ENCODE measurements at places on chromosomes 2 and 18. TPM values are rescaled to one million over a fixed set of nuclear protein-coding genes. Genes with fewer than 3 reads are reported as not detected.

DNA sequence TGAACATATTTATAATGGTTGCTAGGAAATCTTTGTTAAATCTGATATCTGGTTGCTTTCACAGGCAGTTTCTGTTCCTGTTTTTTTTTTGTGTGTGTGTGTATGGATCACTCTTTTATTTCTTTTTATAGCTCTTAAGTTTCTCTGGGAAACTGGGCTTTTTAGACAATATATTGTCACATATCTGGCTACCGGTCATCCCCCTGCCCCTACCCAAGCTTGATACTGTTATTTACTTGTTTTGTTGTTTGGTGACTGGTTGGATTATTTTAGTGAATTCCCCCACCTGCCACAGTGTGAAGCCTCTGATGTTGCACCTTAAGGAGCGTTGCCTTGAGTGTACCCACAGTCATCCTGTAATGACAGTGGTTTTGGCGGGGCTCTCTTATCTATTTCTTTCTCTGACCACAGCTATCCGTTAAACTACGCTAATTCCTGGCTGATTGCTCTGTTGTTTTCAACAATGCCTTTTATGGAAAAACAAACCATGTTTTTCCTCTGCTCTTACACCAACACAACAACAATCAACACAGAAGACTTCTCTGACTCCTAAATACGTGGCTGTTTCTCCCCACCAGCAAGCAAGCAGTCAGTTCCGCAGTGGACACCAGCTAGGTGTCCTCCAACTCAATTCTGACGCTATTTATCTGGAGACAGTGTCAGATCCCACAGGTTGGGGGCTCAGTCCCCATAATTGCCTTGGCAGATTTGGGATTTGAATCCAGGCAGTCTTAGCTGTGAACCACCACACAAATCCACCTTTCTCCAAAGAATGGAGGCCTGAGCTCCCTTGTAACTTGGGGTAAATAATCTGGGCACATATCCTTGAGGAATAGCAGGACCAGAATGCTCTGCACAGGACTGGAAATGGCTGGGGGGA, 10.9 kb downstream of the GNLY start:
- no peak for DNase-seq

DNA sequence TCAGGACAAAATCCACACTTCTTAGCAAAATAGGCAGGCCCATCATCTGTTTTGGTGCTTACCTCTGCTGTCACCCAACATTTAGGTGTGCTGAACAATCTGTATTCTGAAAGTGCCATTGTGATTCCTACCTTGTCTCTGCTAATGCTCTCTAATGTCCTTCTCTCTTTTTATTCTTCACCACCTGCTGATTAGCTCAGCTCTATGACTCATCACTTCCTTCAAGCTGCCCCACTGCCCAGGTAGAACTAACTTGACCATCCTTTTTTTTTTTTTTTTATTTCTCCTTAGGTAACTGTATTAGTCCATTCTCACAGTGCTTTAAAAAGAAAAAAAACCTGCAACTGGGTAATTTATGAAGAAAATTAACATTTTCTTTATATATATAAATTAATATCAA, 478.7 kb upstream of the POU3F3 start:
- DNase-seq, result no peak

DNA sequence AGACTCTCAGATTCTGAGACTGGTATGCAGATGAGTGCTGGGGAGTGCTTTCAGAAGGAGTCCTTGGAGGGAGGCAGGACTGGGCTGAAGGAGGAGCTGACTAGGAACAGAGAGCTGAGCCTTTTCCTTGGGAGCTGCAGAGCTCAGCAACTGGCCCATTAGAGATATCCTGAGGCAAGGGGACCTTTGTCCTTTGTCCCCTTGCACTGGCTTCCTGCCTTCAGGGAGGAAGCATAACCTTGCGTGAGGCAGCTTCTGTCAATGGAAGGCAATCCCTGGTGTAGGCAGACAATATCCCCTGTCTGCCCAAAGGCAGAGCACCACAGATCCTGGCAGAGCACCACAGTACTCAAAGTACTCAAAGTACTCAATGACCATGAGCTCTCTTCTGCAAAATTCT, 375.3 kb downstream of the HRH4 start:
- DNase-seq, result no peak

DNA sequence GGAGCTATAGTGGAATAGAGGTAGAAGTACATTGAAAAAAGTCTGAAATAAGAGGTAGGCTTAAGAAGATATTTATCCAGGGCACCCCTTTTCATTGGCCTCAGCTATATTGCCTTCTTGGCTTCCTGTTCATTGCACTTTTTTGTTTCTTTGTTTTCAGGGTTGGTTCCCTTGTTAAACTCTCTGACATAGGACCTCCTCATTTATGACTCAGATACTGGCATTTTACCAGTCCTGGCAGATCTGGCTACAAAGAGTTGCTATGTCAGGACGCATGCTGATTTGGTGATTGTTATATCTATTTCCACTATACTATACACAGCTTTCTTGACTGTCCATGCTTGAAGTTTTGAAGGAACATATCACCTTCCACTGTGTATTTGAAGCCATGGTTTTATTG, 60.0 kb downstream of the GCA start:
- no peak for DNase-seq

DNA sequence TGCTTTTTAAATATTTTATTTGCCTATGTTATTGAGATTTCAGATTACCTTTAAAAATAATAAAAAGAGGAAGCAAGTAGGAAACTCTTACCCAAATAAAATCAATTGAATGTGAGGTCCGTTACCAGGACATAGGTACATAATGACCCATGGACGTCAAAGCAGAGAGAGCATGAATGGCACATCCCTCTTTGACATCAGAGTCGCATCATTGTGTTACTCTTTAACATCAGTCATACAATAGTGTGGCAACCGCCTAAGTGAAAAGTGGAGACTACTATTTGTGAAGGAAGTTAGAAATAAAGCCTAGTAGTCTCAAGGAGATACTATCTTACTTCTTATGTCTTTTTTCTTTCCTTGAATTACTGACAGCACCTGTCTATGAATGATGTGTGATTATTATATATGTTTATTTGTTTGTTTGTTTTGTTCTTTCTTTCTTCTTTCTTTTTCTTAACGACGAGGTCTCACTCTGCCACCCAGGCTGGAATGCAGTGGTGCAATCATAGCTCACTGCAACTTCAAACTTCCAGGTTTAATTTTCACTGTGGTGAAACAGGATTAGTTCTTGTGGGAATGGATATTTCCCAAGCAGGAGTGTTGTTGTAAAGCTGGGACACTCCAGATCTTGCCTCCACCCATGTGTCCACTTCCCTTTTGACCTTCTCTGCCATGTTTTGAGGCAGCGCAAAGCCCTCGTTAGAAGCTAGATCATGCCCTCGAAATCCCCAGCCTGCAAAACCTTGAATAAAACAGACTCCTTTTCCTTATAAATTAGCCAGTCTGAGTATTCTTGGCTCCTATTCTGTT, 407.2 kb upstream of the NETO1 start:
- no peak for DNase-seq

GRCh38 chr2:761384-761783, 84.2 kb upstream of the TMEM18 start:
- DNase-seq, result no peak

GRCh38 chr2:70050631-70051425, 36.4 kb upstream of the PCBP1 start:
- DNase-seq, result no peak

DNA sequence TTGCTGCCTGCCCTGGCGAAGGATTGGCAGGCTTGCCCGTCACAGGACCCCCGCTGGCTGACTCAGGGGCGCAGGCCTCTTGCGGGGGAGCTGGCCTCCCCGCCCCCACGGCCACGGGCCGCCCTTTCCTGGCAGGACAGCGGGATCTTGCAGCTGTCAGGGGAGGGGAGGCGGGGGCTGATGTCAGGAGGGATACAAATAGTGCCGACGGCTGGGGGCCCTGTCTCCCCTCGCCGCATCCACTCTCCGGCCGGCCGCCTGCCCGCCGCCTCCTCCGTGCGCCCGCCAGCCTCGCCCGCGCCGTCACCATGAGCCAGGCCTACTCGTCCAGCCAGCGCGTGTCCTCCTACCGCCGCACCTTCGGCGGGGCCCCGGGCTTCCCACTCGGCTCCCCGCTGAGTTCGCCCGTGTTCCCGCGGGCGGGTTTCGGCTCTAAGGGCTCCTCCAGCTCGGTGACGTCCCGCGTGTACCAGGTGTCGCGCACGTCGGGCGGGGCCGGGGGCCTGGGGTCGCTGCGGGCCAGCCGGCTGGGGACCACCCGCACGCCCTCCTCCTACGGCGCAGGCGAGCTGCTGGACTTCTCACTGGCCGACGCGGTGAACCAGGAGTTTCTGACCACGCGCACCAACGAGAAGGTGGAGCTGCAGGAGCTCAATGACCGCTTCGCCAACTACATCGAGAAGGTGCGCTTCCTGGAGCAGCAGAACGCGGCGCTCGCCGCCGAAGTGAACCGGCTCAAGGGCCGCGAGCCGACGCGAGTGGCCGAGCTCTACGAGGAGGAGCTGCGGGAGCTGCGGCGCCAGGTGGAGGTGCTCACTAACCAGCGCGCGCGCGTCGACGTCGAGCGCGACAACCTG, at the start of gene DES:
Gene DES, plus strand, starts transcription at position 223 of the 857 bp plus-strand sequence. Its CDS starts 86 bp downstream, at position 309.
- no peak for DNase-seq

DNA sequence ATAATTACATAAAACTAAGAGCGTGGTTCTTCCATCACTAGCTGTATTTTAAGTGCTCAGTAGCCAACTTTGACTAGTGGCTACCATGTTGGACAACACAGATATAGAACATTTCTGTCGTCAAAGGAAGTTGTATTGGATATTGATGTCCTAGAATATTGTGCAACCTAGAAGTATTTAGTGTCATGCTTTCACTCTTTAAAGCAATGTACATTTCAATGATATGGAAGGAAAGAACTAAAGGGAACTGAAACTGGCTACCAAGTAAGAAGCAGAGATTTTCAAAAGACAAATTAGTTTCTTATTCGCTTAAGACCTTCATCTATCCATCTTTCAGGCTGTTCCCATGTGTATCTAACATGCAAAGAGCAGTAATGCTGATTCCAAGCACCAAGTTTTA, 85.4 kb upstream of the EML6 start:
- no peak for DNase-seq

DNA sequence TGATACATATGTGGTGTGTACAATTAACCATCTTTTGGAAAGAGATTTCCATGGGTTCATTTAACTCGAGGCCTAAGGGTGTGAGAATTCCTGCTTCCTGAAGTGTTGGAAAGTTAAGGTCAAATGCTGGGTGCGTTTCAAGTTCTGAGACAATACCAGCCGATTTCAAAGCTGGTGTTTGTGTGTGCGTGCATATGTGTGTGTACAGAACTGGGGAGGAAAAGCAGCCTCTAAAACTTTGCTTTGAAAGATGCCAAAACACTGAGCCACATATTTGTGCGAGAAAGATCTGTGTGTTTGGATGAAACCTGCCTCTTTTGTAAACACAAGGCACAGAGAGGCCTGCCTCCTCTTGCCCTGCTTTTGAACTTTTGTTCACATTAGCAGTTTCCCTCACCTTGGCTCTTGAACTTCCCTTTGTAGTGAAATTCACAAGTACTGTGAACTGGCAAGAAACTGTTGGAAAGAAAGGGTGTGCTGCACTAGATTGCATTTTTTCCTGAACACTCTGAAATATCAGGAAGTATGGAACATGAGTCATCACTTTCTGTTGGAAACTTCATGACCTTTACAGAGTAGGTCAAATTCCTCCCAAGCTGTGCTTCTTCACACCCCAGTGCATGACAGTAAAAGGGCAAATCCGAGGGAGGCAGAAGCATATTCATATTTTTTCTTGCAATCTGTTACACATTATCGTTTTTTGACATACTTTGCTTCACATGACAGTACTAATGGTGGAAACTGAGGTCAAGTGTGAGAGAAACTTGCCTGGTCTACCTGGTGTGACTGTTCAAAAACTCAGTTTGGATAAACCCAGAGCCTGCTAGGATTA, 20.0 kb upstream of the CAVIN2 start:
- no peak for DNase-seq

DNA sequence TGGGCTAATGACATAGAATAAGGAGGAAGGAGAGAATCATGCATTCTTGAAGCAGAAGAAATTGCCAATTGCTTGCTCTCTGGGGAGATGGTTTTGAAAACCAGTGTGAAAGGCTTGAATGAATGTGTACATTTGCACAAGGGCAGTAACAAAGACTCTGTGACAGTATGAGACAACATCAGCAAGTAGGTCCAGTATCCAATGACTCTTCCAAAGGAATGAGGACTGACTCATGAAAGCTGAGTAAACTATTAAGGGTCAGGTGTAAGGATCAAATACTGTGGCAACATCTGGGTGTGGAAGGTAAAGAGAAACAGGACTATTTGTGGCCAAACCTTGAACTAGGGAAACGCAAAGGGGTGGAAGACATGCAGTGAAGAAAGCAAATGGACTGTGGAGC, 886.0 kb upstream of the CHAC2 start:
- DNase-seq, result no peak

CENPO gene
- 43.0 TPM for total RNA-seq

IL1A gene
- total RNA-seq, result 3.1 TPM

REG3A gene
- total RNA-seq, result not detected

DRC1 gene
- not detected for total RNA-seq

SGPP2 gene
- 6.5 TPM for total RNA-seq

CYRIA gene
- total RNA-seq, result 1.0 TPM

SULT1C2 gene
- total RNA-seq, result not detected

TYMS gene
- 297 TPM for total RNA-seq

SNED1 gene
- total RNA-seq, result 3.5 TPM

SRD5A2 gene
- not detected for total RNA-seq

TMX3 gene
- 39.6 TPM for total RNA-seq

LHCGR gene
- total RNA-seq, result not detected

SERPINB13 gene
- not detected for total RNA-seq

ASXL3 gene
- not detected for total RNA-seq

TTN gene
- total RNA-seq, result 0.83 TPM

SEMA4F gene
- 7.8 TPM for total RNA-seq

Data from CD8-positive, alpha-beta memory T cell (primary cell).